ENCODE measurements at places on chromosomes 13 and 19.

- DNase-seq, result no peak
Observed at GRCh38 chr19:8340341-8341096, 2.5 kb downstream of the KANK3 start.

- DNase-seq, result no peak
Observed at GRCh38 chr13:105894697-105895096, 640.8 kb downstream of the EFNB2 start.

DNA sequence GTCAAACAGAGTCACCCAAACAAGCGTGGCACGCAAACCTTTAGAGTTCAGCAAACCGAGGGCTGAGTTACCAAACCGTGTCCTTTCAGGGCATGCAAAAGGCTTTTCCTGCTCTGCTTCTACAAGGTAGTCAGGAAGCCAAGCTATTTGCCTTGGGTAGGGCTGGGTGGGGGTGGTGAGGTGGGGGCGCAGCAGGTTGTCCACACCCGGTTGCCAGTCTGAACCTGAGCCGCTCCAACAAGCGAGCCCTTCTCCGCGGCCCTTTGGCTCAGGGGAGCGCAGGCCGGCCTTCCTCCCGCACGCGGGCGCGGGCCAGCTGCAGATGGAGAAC lies 347 bp upstream of the CLDN10 start:
- no peak for DNase-seq

DNA sequence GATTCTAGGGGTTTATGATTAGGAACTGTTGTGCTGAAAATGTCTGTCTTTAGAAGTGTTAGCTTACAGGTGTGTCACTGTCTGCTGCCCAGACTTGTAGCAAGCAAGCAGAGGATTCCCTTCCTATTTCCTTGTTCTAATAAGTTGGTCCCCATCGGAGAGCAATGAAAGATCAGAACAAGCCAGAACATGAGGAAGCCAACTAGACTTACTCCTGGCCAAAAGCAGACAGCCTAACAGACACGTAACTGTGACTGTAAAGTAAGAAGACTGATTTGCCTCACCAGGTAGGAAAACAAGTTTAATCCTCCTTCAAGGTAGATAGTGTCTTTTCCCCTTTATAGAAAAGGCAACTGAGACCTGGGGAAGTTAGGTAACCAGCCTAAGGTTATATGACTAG lies 12.5 kb downstream of the POLR1D start:
- DNase-seq, result no peak

DNA sequence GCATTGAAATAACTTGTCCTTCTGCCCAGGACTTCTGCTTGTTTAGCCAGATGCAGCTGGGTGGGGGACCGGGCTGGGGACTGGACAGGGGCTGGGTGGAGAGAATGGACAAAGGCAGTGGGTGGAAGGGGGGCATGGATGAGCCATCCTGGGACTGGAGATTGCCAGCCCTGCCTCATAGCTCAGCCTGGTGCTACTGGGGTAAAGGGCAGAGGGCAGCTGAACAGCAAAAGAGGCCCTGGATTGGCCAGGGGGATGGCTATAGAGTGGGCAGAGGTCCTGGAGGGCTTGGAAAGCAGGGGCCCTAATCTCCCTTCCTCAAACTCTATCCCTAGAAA lies 17.7 kb upstream of the PLAUR start:
- DNase-seq, result no peak

- DNase-seq, result no peak
Observed at GRCh38 chr19:57314146-57314545, 6.1 kb upstream of the ZNF543 start.

DNA sequence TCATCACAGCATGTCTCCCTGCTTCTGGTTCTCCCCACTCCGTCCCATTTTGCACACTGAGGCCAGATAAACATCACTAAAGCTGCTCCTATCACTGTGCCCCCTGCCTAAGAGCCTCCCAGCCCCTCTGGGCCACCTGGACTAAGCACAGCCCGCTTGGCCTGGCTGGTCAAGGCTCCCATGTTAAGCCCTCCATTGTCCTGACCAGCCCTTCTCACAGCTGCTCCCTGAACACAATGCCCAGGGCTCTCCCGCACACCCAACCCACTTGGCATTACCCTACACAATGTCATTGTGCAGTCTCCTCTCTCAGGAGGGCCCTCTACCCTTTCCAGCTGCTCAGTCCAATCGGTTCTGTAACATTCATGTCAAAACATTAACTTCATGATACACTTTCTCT lies 133.4 kb downstream of the NUFIP1 start:
- DNase-seq, result no peak

DNA sequence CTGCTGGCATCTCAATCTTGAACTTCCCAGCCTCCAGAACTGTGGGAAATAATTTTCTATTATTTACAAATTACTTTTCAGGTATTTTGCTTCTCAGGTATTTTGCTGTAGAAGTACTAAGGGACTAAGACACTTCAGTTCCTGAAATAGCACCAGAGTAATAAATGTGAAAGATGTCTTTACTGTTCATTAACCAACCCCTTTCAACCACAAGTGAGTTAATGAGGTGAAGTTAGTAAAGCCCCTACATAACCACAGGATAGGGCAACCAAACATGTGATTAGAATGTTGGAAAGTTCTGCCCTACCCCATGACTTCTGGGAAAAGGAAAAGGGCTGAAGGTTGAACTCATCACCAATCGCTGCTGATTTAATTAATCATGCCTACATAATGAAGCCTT lies 2.7 kb upstream of the ZNF345 start:
- no peak for DNase-seq

- DNase-seq, result no peak
Observed at GRCh38 chr13:50203256-50203941, 188.2 kb downstream of the KCNRG start.

GRCh38 chr19:8973501-8974091 lies 36.6 kb downstream of the MUC16 start:
- DNase-seq, result no peak

DNA sequence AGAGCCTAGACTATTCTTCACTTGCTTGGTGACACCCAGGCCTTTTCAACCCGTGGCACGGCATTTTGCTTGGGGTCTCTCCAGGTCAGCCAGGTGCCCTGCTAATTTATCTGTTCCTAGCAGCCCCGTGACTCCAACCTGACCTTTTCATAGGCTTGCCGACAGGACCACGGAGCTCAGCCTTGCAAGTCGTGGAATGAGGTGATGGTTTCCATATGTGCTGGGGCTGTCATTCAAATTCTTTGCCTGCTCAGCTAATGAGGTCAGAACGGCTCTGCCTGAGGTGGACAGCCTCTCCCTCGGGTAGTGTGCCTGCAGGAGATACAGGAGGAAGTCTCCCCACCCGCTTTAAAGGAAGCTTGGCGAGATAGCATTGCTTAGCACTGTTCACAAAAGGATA lies 61.0 kb downstream of the SHISA2 start:
- no peak for DNase-seq

GRCh38 chr13:50428183-50428877 lies 413.1 kb downstream of the KCNRG start:
- no peak for DNase-seq

DNA sequence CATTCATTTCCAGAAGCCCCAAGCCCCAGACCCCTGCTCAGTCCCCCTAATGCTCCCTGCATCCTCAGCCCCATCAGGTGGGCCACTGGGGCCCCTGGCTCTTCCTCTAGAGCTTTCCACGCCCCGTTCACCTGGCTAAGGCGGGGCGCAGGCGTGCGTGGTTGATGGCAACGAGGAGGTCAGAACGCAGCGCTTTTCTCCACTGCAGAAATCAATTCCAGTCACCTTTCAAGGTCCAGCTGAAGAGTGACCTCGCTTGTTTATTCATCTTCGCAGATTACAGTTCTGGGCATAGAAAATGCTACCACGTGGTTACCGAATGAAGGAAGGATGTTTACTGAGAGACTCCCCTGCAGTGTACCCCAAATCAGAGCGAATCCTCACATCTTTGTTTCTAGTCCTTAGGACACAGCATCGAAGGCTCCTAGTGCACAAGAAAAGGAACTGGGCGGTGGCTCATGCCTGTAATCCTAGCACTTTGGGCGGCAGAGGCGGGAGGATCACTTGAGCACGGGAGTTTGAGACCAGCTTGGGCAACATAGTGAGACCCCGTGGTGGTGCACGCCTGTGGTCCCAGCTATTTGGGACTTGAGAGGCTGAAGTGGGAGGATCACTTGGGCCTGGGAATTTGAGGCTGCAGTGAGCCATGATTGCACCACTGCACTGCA lies 828 bp upstream of the PBX4 start:
- DNase-seq, result no peak

GRCh38 chr19:38883286-38883685 lies 5.2 kb upstream of the RINL start:
- DNase-seq, result no peak

- no peak for DNase-seq
Observed at GRCh38 chr19:54451997-54452396, 3.0 kb downstream of the LENG8 start.

DNA sequence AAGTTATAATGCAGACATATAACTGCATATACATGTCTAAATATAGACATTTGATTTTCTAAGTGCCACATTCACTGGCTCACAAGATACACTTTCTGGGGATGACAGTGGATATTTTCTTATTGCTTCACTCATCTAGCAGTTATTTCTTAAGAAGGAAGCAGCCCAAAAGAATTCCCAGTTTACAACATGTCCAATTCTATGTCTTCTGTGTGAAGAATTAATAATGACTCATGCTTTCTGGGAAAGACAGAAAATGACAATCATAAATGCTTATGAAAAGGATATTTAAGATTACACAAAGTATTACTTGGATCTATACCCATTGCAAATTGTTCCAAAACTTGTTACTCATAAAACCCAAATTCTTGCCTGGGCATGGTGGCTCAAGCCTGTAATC lies 543.4 kb downstream of the SUCLA2 start:
- DNase-seq, result no peak

DNA sequence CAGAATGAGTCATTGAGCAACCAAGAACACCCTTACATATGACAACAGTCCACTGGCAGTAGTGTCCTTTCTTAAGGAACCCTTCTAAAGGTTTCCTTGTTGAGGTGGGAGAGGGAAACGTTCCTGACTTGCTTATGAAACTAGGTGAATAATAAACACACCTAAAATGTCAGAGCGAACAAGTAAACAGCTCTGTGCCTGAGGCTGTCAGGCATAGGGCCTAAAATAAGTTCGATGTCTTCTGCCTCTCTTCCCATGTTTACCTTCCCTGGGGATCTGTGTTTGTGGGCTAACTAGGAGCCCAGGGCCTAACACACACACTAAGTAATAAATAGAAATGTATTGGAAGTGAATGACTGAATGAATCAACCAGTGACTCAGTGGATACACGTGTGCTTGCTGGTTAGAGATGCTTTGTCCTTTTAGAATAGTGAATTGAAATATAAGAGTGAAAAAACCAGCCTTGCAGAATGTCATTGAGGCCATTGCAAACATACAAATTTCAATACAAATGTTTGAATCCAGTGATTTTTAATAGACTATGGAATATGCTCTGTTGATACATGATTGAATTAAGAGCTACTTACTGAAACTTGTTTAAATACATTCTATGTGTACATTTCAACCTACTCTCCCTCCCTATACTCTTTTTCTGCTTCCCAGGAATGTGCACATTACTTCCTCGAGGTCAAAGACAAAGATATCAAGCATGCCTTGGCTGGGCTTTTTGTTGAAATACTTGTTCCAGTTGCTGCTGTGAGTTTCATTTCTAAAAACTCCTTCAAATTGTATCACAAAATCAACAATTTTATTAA lies 102.9 kb downstream of the FRY start:
- DNase-seq, result no peak

DNA sequence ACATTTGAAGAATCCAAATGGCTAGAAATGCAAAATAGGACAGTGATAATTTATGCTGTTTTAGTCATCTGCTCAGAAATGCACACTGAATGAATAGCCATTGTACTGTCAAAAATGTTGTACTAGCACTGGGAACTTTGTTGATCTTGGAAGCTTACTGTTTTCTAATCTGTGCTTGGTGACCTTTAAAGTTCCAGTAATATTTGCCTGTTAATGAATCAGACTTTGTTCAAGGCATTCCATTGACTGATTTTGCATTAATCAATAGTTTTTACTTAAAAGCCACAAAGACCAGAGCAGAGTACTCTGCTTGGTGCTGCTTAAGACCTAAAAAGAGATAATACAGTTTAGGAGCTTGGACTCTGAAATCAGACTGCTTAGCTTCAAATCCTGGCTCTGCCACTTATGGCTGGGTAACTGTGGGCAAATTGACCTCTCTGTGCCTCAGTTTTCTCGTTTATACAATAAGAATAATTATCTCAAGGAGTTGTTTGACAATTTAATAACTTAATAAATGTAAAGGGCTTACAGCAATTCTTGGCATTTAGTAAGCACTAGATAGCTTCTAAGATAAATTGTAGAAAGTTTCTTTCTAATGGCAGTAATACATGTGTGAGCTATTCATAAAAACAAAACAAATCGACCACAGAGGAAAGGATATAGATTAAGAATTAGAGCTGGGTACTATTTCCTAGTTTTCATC lies 4.6 kb upstream of the SLAIN1 start:
- DNase-seq, result no peak

DNA sequence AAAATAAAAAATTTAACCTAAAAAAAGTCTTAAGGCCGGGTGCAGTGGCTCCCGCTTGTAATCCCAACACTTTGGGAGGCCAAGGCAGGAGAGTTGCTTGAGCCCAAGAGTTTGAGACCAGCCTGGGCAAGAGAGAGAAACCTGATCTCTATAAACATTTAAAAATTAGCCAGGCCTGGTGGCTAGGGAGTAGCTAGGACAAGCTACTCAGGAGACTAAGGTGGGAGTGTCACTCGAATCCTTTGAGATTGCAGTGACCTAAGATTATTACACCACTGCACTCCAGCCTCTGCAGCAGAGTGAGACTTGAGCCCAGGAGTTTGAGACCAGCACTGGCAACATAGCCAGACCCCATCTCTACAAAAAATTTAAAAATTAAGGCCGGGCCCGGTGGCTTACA lies 1.1 kb downstream of the CCDC97 start:
- no peak for DNase-seq

- DNase-seq, result no peak
Observed at GRCh38 chr19:15015946-15016542, 33.2 kb upstream of the CASP14 start.

DNA sequence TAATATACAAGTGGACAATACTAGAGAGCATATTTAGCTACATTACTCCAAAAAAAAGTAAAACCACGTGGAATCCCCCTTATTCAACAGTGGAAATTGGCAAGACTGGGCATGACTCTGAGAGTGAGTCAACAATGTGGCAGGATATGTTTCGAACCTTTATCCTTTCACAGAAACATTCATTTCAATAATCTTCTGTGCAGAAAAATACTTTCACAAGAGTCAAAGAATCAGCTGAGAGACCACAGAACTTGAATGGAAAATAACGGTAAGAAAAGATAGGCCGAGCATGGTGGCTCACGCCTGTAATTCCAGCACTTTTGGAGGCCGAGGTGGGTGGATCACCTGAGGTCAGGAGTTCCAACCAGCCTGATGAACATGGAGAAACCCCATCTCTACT lies 25.1 kb upstream of the CD70 start:
- no peak for DNase-seq

Data from BE2C (cell line).